ENCODE measurements at places on chromosomes 3 and 15.

GRCh38 chr3:168616915-168617314 is 521.2 kb upstream of the GOLIM4 start:
- no peak for DNase-seq

DNA sequence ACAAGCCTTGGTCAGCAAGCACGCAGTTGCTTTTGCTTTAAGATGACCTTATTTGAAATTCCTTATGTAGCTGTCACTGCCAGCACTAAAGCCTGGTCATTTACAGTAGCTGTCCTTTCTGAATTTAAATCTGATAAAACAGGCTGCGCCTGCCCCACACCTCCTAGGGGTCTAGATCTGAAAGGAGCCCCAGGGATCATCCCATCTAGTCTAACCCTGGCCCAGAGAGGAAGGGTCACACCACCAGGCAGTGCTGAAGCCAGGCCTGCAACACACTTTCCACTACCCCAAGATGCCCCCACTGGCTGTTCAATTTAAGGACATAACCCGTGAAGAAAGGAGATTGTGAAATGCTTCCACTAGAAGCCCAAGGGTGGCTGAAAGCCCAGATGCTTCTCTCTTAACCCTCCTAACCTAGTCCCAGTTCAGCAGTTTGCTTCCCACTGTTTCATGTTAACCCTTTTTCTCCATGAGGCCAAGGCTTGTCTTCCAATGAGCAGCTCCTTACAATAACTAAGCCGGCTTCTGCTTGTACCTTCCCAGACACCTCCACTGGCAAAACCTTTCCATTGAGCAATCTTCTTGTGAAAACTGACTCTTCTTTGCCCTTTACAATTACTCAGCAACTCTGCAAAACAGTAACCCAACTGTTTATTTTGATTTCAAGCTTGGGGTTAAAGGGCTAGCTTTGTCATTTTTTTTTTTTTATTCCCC is 198.9 kb upstream of the LPP start:
- DNase-seq = no peak

- no peak for DNase-seq
Measured at GRCh38 chr3:49628249-49628648, 45.9 kb upstream of the APEH start.

- DNase-seq = no peak
Measured at GRCh38 chr15:38636597-38636996, 72.0 kb upstream of the RASGRP1 start.

DNA sequence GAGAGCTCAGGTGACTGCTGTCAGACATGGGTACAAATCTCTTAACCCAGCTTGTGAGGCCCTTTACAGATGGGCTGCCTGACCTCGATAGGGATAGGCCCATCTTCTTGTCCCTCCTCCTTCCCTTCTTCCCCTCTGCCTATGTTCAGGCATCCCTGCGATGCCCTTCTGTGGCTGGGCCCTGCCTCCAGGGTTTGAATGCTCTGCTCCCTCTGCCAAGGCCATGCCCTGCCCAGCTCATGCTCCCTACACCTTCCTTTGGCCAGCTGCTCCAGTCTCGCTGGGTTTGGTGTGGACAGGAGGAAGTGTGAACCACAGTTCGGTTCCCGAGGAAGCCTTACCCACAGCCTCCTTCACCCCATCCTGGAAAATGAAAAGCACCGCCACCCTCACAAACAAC is 4.3 kb downstream of the FYCO1 start:
- no peak for DNase-seq

GRCh38 chr15:58454950-58455401 is 23.2 kb downstream of the LIPC start:
- no peak for DNase-seq

GRCh38 chr3:52019352-52020080 is 23.8 kb upstream of the RPL29 start:
- DNase-seq = no peak

DNA sequence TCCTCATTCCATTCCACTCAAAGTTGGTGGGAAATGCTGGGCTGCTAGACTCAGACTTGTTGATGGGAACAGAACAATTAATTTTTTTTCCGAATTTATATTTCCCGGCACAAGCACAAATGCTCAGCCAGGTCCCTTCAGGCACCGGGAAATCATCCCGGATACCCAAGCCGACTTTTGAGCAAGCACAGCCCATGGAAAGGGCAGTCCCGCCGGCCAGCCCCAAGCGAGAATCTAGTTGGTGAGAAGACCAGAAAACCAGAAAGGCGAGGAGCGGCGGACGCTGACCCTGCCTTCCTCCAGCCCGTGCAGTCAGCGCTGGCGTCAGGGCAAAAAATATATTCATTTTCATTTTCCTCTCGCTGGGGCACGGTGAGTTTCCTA is 763 bp upstream of the ZIC4 start:
- no peak for DNase-seq

DNA sequence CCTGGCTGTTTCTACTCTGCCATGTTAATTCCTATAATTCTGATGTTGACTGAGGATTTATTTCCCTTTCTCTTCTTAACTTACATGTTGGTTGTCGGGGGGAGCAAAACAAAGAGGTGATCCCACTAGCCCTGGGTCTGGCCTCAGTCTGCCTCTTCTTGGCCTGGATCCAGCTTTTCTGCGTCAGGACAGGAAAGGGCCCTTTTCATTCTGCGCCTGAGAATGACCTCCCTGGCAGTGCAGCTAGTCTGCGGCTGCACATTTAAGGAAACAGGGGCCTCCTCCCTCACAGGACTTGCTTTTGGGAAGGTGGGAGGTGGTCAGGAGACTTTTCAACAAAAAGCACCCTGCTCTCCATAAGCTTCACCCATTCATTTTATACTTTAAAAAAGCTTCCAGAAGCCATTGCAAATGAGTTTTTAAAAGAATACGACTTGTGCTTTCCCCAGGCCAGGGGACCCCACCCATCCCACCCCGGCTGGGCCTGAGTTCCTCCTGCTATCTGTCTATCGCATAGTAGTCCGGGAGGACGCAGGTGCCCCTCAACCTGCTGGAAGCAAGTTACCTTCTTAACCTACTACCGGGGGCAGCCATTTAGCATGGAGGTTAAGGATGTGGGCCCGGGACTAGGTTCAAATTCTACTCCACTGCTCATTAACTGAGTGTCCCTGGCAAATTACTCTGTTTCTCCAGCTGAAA is 21.3 kb upstream of the EHD4 start:
- no peak for DNase-seq

DNA sequence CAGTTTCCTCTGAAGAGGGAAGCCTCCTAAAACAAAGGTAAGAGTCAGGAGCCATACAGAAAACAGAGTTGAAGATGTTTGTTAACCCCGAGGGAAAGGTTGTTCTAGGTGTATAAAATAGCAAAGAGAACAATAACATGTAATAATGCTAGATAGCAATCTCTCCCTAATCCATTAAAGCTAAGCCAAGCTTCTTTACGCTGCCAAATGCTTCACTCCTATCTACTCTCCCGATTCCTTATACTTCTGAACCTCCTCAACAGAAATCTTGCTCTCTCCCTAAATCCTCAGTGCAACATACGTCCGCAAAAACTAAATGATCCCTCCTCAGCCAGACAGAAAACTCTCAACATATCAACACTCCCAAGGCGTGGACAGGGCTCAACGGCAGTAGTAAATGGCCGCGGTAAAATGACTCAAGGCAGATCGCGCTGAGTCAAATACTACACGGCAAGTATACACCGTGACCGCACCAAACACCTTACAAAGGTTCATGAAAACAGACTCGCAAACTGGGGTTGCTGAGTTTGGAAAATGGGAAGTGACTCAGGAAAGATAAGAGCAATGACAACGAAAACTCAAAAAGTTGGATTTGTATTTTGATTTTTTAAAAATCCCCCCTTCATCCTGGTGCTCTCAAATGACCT is 682 bp downstream of the CLDND1 start:
- peak; percentile 32 for DNase-seq

- no peak for DNase-seq
Measured at GRCh38 chr3:128727996-128728395, 2.0 kb downstream of the RAB7A start.

GRCh38 chr3:101010296-101010695 is 17.1 kb upstream of the ABI3BP start:
- no peak for DNase-seq

GRCh38 chr15:98063871-98064270 is 103.4 kb downstream of the ARRDC4 start:
- no peak for DNase-seq

DNA sequence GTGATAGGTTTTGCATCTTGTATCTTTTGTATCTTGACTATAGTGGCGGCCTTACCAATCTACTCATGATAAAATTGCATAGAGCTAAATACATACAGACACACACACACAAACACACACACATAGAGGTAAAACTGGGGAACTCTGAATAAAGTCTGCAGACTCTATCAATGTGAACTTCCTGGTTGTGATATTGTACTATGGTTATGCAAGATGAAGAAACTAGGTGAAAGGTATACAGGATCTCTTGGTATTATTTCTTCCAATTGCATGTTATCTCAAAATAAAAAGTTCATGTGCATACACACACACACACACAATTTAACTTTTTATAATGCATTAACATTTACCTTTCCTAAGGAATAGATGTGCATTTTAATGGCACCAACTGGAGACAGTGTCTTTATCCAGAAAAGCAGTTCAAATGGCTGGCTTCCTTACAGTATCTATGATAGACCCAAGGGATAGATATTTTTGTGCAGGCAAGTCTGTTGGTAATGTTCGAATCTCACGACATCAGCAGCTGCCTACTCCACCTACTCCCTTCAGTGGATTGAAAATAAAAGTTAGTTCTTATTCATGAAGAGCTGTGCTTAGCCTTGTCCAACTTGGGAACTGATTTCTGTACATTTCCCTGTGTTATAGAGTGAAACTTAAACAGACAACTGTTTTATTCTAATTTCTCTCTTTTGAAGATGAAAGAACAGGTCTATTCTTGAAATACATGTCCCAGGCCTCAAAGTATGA is 46.9 kb upstream of the SPRED1 start:
- DNase-seq = no peak

GRCh38 chr3:87136066-87136596 is 91.0 kb upstream of the CHMP2B start:
- DNase-seq = no peak

GRCh38 chr15:39388118-39388517 is 192.8 kb upstream of the THBS1 start:
- DNase-seq = no peak

DNA sequence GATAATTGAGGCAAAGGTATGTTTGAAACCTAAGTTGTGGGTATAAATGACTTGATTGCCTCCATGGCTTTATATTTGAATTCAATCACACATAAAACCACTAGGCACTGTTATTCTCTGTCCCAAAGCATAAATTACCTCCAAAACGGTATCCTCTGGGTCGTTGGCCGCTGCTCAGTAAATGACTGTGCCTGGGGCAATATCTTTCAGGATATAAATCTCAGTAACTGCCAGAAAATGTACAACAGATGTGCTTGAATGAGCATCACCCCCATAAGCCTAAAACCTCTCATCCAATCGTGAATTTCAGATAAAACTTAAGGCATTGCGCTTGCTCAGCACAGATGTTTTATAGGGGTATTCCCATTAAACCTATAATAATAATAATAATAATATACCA is 19.0 kb upstream of the C3orf49 start:
- DNase-seq = no peak

DNA sequence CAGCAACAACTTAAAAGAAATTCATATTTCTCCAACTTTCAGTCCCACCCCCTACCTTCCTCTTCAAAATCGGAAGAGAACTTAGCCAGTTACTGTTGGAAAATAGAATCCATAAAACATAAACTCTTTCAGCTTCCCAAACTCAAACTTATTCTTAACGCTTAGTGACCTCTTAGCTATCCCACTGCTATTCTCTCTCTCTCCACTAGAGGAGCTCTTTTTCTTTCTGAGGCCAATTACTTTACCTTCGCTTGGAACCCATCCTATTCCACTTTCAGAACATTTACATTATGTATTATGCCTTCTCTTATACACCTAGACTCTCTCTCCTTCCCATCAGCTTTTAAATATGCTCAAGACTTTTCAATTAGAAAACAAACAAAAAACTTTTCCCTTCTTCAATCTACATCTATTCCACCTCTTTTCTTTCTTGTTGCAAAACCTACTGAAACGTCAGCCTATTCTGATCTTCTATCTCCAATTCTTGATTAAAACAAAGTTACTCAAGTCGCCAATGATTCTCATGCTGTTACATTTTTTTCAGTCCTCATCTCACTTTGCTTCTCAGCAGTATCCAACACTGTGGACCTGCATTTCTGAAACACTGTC is 13.4 kb upstream of the GHSR start:
- peak; percentile 24 for DNase-seq

DNA sequence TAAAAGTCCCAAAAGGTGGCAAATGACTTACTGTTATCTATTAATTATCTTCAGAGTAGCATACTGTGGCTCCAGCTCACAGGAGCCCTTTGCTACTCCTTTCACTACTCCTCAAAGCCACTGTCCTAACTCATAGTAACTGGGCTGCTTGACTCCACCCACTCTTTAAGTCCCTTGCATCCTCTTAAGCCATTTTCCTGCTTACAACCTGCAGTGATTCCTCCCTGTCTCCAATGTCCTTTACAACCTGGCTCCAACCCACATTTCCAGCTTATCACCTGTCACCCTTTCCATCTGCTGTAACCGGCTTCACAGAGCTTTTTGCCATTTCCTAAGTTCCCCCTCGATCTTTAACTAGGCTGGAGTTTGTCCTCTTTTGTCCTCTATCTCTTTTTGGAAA is 388.1 kb downstream of the FGF12 start:
- DNase-seq = no peak

DNA sequence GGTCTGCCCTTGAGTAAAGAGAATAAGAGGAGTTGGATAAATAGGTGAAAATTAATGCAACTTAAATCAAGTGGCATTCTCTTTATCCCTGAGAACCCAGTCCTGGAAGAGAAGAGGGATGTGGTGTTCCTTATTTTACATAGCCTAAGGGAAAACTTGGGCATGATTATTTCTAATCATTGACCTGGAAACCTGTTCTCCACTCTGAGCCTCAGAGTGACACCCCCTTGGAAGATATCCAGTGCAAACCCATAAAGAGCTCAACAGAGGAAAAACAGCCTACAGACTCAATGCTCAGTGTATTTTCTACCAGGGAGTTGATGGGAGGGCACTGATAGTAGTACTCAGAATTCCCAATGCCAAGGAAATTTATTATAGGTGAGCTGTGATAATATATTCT is 22.0 kb downstream of the SLC15A2 start:
- DNase-seq = no peak

DNA sequence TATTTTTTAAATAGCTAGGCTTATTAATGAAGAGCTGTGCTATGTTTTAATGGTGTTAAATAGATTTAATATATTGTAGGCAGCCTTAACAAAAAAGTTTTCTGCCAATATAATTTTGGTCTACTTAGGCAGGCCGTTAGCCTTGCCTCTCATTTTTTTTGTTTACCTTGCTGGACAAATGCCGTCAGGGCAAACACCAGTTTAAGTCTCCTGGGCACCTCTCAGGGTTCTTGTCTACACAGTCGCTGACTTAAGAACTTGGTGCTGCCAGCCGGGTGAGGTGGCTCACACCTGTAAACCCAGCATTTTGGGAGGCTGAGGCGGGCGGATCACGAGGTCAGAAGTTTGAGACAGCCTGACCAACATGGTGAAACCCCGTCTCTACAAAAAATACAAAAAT is 153.3 kb downstream of the ULK4 start:
- DNase-seq = no peak

DNA sequence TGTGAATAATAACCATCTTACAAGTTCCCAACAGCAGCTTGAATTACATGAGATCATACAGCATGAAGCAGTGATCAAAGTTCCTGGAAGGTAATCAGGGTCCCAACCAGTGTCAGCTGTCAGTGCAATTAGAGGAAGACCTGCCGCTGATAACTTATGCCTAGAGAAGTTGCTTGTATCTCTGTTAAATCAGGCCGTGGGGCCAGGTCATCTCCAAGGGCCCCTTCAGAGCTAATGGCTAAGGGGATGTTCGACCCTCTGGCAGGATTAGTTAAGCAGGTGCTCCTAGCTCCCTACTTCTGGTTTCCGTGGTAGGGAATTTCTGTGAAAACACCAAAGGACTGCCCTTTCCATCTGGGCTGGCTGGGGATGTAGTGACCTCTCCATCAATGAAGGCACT is 251.0 kb downstream of the FAM43A start:
- no peak for DNase-seq

Measured in Caco-2 (cell line).